ENCODE measurements at places on chromosomes 2 and 18. TPM values are rescaled to one million over a fixed set of nuclear protein-coding genes. Genes with fewer than 3 reads are reported as not detected.

DNA sequence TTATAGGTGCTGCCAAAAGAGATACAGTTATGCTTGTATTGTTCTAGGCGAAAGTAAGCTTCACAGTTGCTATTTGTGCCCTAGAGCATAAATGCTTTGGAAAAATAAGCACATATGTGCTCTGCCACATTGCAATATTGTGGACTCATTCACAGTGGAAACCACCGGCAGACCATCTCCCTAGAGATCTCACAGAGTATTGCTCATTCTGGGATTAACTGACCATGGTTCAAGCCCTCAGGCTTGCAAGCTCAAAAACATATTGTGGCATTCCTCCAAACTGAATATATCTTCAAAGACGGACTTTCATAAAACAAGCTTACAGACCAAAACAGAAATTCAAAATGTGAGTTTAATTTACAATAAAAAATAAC lies 158.2 kb upstream of the CCDC150 start:
- DNase-seq: no peak

- no peak for DNase-seq
Observed at GRCh38 chr2:212845941-212846340, 305.5 kb downstream of the IKZF2 start.

- DNase-seq: no peak
Observed at GRCh38 chr2:215677481-215677880, 241.6 kb upstream of the FN1 start.

DNA sequence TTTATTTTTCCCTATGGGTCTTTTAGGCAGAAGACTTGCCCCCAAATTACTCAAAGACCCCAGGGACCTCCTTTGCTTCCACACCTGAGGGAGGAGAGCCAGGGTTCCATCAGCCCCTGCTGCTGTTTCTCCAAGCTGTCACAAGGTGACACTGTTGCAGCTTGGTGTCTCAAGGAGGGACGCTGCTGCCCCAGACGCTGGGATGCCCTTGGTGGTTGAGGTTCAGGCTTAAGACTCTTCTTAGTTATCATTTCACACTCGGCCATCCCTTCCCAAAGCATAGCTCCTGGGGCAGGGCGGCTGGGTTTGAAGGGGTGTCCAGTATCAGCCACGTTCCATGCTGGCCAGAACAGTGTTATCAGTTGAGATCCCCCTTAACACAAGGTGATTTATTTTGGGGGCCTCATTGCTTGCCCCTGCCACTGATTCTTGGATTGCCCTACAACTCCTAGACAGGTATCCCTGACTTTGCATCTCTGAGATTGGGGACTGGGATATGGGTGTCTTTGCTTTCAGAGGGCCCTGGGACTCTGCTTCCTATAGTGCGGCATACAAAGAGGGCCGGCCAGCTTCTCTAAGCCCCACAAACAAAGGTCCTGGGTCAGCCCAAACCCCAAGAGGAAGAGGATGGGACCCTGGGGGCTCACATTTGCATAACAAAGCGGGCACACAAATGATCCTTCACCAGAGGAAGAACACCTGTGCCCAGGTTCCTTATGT lies 22.7 kb downstream of the GPR55 start:
- peak; percentile 25 for DNase-seq

- no peak for DNase-seq
Observed at GRCh38 chr2:36277146-36277808, 78.3 kb upstream of the CRIM1 start.

- DNase-seq: no peak
Observed at GRCh38 chr2:77538031-77538430, 15.9 kb upstream of the LRRTM4 start.

DNA sequence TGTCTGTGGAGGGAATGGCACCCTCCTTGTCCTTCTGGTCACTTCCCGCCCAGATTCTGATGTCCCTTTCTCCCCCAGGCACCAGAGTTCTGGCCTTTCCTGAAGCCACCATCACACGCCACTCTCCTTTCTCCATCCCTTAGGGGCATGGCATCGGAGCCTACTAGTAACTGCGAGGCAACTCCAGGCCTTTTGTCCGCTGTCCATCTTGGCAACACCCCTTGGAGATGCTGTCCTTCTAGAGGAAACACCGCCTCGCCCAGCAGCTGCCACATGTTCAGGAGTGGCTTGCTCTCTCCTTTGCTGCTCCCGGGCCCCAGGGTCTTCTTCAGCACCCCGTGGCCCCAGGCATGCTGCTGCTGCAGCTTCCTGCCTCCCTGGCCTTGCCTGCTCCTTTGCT lies 267.0 kb downstream of the SRBD1 start:
- no peak for DNase-seq

ATF2 gene
- total RNA-seq: 27.0 TPM

DNA sequence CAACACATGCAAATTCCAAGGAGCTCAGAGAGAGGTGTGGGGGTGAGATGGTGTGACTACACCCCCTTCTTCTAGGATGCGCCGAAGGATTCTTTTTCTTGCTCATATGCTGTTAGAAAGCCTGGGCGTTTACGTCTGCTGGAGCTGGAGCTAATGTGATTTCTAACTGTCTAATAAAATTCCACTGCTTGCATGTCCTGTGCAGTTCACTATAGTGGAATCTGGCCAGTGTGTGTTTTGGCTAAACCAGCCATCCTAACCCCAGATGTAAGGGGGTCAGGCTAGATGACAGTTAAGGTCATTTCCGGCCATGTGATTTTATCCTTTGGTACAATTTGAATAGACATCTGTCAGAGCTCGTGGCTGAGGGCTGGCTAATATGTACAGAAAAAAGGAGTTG lies 194.1 kb downstream of the PRKCE start:
- no peak for DNase-seq

GRCh38 chr2:66692521-66693054 lies 257.7 kb downstream of the MEIS1 start:
- peak; percentile 52 for DNase-seq

ALLC gene
- total RNA-seq: not detected

NLRC4 gene
- total RNA-seq: not detected

DNA sequence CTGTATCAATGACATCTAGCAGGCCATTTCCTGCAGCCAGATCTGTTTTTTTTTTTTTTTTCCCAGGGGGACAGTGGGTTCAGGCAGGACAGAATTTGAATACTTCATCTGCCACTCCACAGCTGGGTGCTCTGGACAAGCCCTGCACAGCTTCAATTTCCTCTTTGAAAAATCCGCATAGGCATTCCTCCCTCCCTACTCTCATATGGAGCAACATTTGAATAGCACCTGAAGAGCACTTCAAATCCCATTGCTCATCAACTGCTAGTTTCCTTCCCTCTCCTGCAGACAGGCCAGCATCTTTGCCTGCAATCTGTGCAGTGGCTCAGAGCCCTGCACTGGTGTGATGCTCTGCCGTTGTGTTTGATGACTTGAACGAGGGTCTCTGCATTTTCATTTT lies 326.3 kb downstream of the TSN start:
- no peak for DNase-seq

DNA sequence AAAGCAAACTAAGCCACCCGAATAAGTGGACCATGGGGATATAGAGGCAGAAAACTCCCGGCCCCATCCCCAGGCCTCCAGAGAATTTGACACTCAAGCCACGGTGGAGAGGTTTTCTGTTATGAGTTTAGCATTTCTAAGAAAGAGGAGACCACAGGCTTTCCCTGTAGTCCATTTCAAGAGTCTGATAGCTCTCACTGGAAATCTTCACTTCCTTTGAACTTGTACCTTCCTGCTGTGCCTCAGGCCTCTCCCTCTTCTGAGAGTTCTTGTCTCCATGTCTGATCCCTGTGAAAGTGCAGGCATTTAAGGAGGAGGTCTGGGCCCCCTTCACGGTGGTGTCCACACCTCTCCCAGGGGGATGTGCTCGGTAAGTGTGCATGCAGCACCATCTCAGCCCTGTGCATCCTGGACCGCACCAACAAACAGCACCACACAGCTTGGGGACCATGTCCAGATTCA lies 113.7 kb downstream of the BCL2 start:
- DNase-seq: no peak

DNA sequence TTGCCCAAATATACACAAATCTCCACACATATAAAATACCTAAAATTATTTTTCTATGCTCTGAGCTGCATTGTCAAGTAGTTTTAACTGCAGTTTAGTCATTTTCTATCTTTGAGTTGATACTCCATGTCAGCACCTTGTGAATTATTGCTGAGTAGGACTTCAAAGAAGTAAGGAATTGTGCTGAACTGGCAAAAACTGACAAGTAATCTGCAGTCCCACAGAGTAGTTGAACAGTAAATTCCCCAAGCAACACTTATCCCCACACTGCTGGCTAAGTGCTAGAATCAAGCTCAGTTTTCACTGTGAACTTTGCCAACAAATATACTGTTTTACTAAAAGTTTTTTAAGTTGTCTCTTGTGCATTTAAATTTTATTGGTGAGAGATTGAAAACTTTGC lies 141.8 kb upstream of the ST6GAL2 start:
- no peak for DNase-seq

DNA sequence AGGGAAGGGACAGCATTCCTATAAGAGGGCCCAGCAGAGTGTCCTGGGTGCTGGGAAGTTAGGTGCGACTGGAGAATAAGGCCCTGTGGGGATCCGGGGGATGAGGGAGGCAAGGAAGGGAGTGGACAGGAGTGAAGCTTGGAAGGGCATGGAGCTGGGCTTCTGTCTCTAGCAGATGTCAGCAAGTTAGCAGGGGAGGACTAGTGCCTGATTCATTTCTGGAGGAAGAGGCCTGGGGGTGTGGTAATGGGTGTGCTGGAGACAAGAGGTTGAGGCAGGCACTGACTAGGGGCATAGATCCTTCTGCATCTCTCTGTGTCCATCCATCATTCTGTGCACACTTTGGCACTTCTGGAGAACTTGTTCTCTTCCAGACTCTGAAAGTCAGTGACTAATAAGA lies 134.7 kb downstream of the ACOXL start:
- no peak for DNase-seq

DNA sequence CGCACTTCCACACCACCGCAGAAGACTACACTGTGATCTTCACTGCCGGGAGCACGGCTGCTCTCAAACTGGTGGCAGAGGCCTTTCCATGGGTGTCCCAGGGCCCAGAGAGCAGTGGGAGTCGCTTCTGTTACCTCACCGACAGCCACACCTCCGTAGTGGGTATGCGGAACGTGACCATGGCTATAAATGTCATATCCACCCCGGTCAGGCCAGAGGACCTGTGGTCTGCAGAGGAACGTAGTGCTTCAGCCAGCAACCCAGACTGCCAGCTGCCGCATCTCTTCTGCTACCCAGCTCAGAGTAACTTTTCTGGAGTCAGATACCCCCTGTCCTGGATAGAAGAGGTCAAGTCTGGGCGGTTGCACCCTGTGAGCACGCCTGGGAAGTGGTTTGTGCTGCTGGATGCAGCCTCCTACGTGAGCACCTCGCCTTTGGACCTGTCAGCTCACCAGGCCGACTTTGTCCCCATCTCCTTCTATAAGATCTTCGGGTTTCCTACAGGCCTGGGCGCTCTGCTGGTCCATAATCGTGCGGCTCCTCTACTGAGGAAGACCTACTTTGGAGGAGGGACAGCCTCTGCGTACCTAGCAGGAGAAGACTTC lies 12.5 kb downstream of the MOCOS start:
- no peak for DNase-seq

NGEF gene
- total RNA-seq: 0.31 TPM

DNA sequence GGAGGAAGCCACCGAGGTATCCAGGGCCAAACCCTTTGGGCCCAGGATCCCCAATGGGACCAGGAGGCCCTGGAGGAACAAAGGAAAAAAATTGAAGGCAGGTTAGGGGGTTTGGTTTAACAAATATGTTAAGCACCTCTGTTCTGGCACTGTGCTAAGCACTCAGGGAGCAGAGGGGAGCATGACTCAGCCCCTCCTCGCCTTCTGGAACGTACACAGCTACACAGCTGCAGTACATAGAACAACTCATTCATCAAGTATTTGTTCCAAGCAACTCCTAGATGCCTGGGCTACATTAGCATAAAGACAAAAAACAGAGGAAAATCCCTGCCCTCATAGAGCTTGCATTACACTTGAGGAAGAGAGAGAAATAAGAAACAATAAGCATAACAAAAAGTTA lies 153.6 kb downstream of the COL4A4 start:
- DNase-seq: no peak

PSMA8 gene
- not detected for total RNA-seq
